ENCODE measurements at places on chromosomes 11 and 22.

DNA sequence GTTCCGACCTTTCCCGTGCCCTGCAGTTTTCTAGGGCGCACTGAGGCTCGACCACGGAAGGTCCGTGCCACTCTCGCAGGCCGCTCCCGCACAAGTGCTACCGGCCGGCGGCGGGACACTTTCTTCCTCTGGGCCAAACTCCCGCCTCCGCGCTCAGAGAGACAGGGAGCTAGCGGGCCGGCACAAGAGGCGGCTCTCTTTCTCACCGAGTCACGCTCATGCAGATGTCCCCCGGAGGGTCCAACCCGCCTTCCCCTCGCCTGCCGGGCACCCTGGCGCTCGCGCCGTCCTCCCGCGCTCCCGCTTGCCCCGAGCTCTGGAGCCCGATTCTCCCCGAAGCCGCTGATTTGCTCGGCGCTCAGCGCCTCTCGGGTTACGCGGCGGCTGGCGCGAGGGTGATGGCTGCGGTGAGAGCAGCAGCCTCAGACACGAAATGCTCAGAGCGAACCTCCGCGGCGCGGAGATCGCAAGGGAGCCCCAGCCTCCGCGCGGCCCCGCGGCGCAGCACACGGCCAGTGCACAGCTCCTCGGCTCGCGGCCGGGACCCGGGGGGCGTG is 1.0 kb downstream of the LMO1 start:
- DNase-seq = no peak
- H3K4me3 ChIP-seq = peak overlapping the region; percentile 68
- H3K4me1 ChIP-seq = peaks cover under 1% of the 10 kb centered on the region
- no peaks in the 10 kb centered on the region for H3K36me3 ChIP-seq
- H3K27me3 ChIP-seq = peaks cover 15% of the 10 kb centered on the region

DNA sequence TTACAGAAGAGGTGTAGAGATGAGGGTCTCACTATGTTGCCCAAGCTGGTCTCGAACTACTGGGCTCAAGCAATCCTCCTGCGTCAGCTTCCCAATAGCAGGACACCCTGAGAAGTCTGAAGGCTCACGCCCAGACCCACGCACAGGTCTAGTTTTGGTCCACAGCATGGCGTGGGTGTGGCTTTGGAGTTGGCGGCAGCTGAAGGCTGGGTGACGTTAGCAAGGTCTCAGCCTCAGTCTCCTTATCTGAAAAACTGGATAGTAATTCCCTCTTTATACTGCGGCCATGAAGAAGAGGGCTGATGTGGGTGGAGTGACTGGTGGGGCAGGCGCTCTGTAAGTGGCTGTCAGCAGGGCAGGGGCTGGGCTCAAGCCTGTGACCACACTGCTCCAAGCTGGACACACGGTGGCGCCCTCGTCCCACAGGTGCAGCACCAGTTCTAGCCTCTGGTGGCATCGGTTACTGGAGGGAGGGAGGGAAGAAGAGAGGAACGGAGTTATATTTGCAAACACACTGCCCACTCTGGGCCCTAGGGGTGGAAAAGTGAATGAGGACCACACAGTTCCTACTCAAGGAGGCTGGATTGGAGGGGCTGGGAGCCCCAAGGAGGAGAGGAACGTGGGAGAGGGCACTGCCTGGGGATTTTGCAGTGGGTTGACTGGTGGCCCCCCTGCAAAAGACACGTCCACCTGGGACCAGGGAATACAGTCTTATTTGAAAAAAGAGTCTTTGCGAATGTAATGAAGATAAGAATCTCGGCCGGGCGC is 19.6 kb upstream of the CARD10 start:
- no peaks in the 10 kb centered on the region for H3K36me3 ChIP-seq
- H3K27me3 ChIP-seq = no peaks in the 10 kb centered on the region
- no peak overlapping the region for H3K27ac ChIP-seq
- peaks cover 15% of the 10 kb centered on the region for H3K4me1 ChIP-seq
- no peak overlapping the region for H3K4me3 ChIP-seq

DNA sequence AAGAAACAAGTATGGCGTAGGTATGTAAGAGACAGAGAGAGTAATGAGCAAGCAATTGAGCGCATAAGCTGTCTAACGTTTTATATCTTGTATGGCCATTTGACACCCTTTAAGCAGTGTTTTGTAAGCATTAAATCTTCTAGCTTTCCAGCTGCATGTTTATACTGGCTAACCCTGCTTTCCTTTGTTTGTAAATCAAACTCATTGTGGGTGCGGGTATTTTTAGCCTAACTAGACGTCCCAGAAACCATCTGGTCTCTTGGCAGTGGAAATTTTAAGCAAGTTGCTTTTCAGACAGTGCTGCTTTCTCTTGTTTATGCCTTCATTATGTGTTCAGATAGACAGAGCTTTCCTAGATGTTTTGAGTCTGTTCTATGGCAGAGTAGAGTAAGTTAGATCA is 73.5 kb downstream of the RNF169 start:
- no peak for DNase-seq
- peaks cover 7% of the 10 kb centered on the region for H3K36me3 ChIP-seq
- H3K4me1 ChIP-seq = no peaks in the 10 kb centered on the region
- H3K27me3 ChIP-seq = no peaks in the 10 kb centered on the region
- no peak overlapping the region for H3K27ac ChIP-seq

GRCh38 chr22:29152045-29152953 is 53.4 kb upstream of the EMID1 start:
- DNase-seq = no peak
- no peak overlapping the region for H3K27ac ChIP-seq
- no peaks in the 10 kb centered on the region for H3K36me3 ChIP-seq
- no peaks in the 10 kb centered on the region for H3K27me3 ChIP-seq

GRCh38 chr22:31734512-31734911 is 15.4 kb downstream of the PRR14L start:
- no peak overlapping the region for H3K27ac ChIP-seq
- DNase-seq = peak; percentile 78
- peaks cover 5% of the 10 kb centered on the region for H3K4me1 ChIP-seq
- H3K27me3 ChIP-seq = no peaks in the 10 kb centered on the region
- H3K36me3 ChIP-seq = peaks cover 16% of the 10 kb centered on the region

DNA sequence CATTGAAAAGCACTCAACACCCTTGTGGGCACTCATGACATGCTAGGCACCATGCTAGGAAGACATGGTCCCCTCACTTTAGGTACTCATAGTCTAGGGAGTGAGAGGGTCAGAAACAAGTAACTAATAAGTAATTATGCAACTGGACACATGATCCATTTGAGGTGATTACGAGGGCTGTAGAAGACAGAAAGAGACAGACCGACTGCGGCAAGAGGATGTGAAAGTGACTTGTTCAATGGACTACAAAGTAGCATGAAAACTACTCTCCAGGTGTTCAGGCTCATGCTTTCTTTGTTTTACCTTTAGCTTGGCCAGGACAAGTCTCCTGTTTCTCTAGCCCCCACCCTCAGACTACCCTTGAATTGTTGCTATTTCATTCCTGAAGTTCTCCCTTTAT is 310.8 kb upstream of the SORL1-AS1 start:
- no peaks in the 10 kb centered on the region for H3K27me3 ChIP-seq
- H3K27ac ChIP-seq = no peak overlapping the region
- no peaks in the 10 kb centered on the region for H3K36me3 ChIP-seq
- DNase-seq = no peak
- no peaks in the 10 kb centered on the region for H3K4me1 ChIP-seq

DNA sequence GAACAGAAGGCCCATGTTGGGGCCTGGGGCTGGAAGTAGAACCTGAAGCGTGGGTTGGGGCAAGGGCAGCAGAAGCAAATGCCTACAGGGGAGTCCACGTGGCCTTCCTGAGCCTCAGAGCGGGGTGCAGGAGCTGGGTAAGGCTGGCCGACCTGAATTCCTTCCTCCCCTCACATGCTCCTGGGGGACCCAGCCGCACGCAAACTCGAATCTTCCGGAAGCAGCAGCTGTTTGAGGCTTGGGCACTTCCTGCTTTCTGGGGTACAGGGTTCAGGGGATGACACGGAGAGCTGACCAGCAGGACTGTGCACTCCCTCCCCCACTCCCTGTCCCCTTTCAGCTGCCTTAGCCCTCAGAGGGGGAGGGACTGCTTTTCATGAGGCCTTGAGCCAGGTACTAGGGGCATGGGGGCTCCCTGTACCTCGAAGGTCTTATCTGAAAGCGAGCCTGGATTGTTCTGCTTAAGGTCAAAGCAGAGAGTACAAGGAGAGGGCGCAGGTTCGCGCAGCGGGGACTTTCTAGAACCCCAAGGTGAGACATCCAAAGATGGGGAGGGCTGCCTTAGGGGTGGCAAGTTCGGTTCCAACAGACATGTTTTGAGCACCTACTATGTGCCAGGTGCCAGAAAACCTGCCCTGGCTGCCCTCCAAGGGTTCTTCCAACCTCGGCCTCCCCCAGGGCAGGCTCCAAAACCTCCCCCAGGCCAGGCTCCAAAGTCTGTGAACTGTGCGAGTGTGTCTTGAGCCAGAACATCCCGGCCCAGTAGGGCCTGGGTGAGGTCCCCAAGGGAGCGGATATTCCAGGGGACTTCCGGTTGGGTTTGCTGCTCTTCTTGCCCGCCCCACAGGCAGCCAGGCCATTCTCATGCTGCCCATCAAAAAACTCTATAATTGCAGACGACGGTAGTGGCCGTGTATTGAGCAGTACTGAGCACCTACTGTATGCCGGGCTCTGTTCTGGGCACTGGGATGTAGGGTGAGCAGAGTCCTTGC is 1.7 kb downstream of the NCF4 start:
- no peak overlapping the region for H3K4me3 ChIP-seq
- H3K27ac ChIP-seq = no peak overlapping the region
- no peaks in the 10 kb centered on the region for H3K4me1 ChIP-seq
- no peaks in the 10 kb centered on the region for H3K27me3 ChIP-seq
- no peaks in the 10 kb centered on the region for H3K36me3 ChIP-seq

- no peaks in the 10 kb centered on the region for H3K27me3 ChIP-seq
- H3K4me3 ChIP-seq = no peak overlapping the region
- H3K27ac ChIP-seq = peak overlapping the region; percentile 59
- DNase-seq = peak; percentile 45
- H3K36me3 ChIP-seq = no peaks in the 10 kb centered on the region
Observed at GRCh38 chr22:19890502-19891316, 36.0 kb upstream of the GNB1L start.

- H3K4me1 ChIP-seq = peaks cover 7% of the 10 kb centered on the region
- H3K36me3 ChIP-seq = no peaks in the 10 kb centered on the region
- no peak overlapping the region for H3K4me3 ChIP-seq
- DNase-seq = no peak
Observed at GRCh38 chr11:130162733-130163132, 3.2 kb downstream of the ST14 start.

DNA sequence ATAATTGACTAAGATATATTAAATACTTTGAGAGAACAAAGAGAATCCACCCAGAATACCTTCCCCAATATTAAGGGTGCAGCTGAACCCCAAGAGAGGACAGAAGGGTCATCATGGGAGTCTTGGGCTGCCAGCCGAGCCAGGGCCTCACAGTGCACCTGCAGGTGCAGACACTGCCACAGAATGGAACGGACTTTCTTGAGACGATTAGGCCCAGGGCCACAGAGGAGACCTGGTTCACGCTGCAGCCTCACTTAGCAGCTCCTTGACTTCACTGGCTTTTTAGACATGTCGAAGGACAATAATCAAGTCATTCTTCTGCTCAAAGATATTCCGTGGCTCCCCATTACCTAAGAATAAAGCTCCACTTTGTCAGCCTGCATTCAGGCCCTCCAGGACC is 100.6 kb downstream of the PHF21B start:
- DNase-seq = no peak
- peaks cover 12% of the 10 kb centered on the region for H3K36me3 ChIP-seq
- no peaks in the 10 kb centered on the region for H3K27me3 ChIP-seq
- H3K4me1 ChIP-seq = no peaks in the 10 kb centered on the region
- no peak overlapping the region for H3K27ac ChIP-seq
- no peak overlapping the region for H3K4me3 ChIP-seq

GRCh38 chr11:75524665-75525432 is 892 bp downstream of the GDPD5 start:
- DNase-seq = peak; percentile 54
- no peaks in the 10 kb centered on the region for H3K36me3 ChIP-seq
- peaks cover 20% of the 10 kb centered on the region for H3K27me3 ChIP-seq
- H3K4me3 ChIP-seq = peak overlapping the region; percentile 75

- no peak overlapping the region for H3K27ac ChIP-seq
- H3K27me3 ChIP-seq = no peaks in the 10 kb centered on the region
- no peak overlapping the region for H3K4me3 ChIP-seq
- no peaks in the 10 kb centered on the region for H3K36me3 ChIP-seq
Observed at GRCh38 chr11:48055292-48056132, 75.2 kb downstream of the PTPRJ start.

DNA sequence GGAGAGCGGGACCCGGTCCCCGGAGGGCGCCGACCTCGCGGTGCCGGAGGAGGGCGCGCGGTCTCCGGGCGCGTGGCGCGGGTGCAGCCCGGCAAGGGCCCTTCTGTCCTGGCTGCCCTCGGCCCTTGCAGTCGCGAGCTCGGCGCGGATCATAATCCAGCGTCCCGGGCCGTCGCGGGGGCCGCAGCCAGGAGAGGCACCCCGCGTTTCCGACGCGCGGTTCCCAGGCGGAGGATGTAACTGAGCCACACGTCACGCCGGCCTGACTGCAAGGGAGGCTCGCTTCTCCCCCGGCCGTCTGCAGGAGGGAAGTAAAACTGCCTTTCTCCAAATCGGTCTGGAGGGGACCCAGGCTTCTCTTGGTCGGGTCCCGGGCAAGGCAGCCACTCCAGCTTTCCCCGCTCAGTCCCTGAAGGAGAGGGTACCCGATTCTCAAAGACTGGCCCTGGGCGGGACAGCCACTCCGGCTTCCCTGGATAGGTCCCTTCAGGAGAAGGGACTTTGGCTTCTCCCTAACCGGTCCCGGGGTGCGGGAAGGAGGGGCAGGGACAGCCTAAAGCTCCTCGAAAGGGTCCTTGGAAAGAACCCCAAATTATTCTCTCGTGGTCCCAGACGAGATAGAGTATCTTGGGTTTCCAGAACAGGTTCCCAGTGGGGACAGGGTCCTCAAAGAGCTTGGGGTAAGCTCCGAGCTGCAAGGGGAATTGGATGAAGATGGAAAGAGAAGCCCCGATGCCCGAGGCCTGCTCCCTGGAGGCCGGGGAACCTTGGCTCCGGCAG is 836 bp downstream of the SPON1 start:
- H3K27ac ChIP-seq = no peak overlapping the region
- H3K27me3 ChIP-seq = peaks cover 47% of the 10 kb centered on the region
- H3K4me1 ChIP-seq = peaks cover 16% of the 10 kb centered on the region

DNA sequence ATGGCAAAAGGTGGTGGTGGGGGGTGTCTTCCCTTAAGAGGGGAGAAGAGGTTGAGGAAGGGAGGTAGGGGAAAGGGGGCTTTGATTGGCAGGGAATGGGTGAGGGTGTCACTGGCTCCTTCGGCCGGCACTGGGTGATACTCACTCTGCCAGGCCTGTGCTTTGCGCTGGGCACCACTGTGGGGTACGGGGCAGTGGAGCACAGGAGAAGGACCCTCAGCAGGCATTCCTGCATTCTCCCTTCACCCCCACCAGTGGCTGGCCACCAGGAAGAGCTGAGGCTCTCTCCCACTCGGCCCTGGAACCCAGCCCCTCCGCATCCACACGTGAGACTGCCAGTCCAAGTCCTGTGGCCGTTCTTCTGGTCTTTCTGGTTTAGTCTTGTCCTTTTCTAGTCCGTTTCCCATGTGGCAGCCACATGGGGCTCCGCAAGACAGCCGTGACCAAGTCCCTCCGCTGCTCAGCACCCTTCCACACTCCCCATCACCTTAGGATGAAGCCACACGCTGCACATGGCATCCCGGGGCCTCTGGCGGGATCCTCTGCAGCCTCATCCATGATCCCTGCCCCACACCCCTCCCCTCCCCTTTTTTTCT is 8.0 kb downstream of the CAPN5 start:
- H3K27ac ChIP-seq = no peak overlapping the region
- no peaks in the 10 kb centered on the region for H3K27me3 ChIP-seq

Measured in trophoblast cell (in vitro differentiated cells and primary cell).